ENCODE measurements at places on chromosomes 7 and 10.

DNA sequence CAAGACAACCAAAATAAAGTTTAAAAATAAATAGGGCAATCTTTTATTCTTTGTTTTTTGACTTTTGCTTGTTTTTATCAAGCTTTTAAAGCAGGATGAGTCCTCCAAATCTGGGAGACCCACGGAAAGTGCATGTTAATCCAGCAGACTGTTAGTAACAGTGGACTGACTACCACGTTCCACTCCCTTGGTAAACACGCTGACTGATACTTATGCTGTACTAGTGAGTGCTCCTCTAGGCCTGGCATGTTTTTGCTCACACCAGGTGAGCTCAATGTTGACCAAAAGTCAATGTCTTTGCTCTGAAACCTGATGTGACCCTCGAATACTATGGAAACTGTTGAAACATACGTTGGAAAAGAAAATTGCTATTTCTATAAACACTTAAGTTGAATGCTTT, 88.4 kb downstream of the KIAA1549 start:
- DNase-seq = no peak

GRCh38 chr7:111390000-111390399, 172.3 kb downstream of the IMMP2L start:
- no peak for DNase-seq

DNA sequence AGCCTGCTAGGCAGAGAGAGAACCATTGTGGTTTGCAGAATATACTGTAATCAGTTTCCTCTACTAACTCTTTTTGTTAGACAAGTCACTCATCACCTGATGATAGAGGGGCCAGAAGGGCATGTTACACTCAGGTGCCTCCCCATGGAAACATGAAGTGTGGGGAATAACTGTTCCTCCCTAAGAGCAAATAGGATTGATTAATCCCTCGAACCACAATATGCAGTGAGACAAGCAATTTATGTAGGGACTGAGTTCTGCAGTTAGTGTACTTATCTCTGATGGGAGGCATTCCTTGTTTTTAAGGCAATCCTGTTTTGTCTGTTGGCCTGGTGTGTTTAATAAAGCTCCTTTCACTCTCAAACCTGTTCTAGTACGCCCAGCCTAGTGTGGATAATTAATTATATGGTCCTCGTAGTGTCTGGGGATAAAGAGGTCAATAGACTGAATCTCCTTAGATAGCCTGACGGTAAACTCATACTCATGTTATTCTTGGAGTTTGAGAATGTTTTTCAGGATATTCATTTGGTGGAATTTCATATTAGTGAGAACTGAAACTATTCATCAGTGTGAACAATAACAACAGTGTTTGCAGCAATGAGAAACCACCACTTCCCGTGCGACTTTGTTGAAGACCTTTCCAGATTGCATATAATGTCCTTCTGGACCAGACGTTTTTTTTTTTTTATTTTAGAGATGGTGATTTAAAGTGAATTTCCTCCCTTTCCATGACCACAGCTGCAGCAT, 344.8 kb upstream of the FZD8 start:
- DNase-seq = no peak

DNA sequence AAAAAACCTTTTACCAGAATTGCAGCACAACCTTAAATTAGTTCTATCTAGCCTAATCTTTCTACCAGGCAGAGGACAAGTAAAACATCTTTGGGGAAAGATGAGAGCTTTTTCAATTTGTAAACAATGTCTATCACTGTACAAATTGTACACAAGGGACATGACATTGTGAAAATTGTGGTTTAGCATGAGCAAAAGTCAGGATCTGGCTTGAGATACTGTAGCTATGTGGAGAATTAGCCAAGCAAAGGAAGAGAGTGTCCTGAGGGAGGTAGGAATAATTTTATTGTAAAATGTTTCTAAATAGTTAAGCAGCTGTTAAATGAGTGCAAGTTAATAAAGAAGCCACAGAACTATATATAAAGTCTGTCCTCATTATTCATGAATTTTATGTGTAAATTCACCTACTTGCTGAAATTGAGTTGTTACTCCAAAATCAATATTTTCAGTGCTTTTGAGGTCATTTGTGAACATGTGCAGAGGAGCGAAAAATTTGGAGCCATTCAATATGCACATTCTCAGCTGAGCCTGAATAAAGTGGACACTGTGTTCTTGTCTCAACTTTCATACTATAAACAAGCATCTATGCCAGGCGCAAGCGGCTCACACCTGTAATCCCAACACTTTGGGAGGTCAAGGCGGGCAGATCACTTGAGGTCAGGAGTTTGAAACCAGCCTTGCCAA, 42.8 kb upstream of the POM121L12 start:
- DNase-seq = no peak

- DNase-seq = no peak
Observed at GRCh38 chr10:132785723-132786475, at the start of gene NKX6-2. Gene NKX6-2, minus strand, starts transcription at chr10:132786147. Its CDS starts 199 bp downstream, at chr10:132785948.

- DNase-seq = no peak
Observed at GRCh38 chr10:30125496-30125895, 66.1 kb upstream of the JCAD start.

GRCh38 chr10:72899545-72899944, 6.0 kb downstream of the OIT3 start:
- DNase-seq = no peak

GRCh38 chr10:103676851-103677417, 178.4 kb downstream of the SH3PXD2A start:
- DNase-seq = no peak

DNA sequence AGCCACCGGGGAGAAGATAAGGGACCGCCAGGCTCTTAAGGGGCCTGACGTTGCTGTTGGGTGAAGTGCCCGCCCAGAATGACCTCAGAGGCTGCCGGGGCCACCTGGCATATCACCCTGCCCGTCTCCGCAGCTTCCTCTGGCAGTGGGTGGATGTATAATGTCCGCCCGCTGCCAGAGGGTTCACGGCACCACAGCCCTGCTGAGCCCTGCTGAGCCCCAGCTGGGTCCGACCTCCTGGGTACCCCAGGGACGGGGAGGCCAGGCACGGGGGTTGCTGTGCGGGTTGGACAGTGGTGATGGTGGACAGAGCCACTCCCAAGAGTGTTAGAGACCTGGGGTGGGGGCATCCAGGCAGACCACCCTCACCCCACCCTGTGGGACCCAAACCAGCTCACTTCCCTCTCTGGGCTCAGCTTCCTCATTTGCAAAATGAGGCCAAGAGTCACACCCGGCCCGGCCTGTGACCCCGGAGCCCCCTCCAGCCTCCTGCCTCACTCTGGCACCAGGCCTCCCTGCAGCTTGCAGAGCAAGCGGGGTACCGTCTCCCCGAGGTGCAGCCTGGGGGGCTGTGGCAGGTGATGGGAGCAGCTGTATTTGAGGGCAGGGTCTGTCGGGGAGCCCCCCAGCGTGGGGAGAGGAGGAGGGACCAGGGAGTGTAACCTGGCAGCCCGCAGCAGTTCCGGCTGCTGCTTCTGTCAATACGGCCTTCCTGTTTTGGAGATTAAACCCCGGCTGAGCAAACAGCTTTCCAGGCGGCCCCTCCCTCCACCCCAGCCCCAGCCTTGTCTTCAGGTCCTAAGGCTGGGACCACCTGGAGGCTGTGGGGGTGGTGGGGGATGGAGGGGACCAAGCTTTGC, 8.4 kb upstream of the LFNG start:
- peak; percentile 81 for DNase-seq

GRCh38 chr7:26197153-26198115, 3.1 kb downstream of the HNRNPA2B1 start:
- DNase-seq = no peak

- DNase-seq = no peak
Observed at GRCh38 chr7:149819961-149820340, 18.2 kb upstream of the ZNF862 start.

DNA sequence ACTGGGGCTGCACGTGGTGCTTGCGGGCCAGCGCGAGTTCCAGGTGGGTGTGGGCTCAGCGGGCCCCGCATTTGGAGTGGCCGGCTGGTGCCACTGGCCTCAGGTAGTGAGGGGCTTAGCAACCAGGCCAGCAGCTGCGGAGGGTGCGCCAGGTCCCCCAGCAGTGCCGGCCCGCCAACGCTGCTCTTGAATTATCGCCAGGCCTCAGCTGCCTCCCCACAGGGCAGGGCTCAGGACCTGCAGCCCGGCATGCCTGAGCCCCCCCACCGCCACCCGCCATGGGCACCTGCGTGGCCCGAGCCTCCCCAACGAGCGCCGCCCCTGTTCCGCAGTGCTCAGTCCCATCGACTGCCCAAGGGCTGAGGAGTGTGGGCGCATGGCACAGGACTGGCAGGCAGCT, 185.4 kb downstream of the TPK1 start:
- DNase-seq = no peak

GRCh38 chr10:412109-412508, 276.9 kb downstream of the ZMYND11 start:
- DNase-seq = no peak

GRCh38 chr7:92527300-92528187, 776 bp downstream of the PEX1 start:
- DNase-seq = peak; percentile 57

GRCh38 chr7:43495572-43495971, 87.3 kb upstream of the STK17A start:
- DNase-seq = no peak

DNA sequence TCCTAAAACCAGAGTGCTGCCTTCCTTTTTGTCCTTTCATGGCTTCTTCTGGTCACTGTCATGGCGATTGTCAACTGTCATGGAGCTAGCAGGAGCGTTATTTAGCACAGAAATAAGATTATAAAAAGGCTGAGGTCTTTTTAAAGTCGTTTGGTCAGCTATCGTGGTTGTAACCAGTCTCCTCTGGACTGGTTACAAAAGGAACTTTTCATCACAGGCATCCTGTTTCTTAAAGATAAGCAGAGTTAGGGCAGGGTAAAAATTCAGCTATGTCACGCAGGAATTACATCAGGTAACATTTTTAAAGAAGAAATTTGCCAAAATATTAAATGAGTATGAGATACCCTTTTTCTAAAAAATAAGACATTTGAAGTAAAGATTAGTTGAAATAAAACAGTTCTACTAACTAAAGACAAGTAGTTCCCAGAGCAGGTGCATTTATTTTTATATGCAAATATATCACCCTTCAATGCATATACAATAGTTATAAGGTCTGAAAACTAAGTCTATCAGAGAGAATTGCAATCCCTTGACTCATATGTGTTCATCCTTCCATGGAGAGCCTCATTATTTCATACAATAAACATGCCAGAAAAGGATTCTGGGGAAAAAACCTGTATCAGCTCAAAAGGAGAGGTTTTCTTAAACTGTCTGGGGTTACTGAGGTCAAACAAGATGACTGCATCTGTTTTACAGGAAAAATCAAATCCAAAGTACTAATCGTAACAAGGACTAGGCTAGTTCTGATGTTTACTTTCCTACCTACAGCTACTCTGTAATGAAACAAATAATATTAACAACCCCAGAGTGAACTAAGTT, 20.9 kb downstream of the FAM24A start:
- DNase-seq = no peak

DNA sequence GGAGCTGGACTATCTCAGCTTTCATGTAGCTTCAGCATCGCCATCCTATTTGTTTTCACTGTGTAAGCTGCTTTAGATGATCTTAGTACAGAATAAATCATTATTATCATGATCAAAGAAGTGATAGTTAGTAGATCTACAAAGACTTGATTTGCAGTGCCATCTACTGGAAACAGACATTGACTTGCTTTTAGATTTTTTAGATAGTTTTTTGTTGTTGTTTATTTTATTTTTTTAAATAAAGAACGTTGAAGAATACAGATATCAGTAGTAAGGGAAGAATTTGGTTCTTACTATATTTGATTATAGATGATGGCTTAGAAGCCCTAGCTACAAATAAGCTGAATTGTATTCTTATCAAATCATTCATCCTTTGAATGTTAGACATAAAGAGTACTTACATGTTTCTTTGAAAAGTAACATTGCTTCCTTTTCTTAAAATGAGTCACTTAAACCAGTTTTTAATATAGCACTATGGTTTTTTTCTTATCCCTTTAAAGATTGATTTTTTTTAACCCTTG, 6.3 kb upstream of the SFMBT2 start:
- DNase-seq = no peak

DNA sequence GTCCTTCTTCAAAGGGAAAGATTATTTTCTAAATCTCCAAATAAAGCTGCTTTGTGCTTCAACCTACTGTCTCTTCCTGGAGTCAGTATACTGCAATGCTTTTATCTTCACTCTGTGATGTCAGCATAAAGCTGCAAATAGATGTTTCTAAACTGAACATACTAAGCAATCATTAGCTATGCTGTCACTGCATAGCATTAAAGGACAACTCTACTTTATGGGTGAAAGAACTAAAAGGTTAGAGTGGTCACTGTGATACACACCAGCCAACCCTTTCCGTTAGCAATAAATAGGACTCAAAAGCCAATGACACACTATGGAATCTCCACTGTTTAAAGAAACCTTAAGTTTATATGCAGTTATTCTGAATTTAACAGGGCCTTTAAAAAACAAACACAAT, 1.8 kb downstream of the CCDC186 start:
- DNase-seq = no peak

DNA sequence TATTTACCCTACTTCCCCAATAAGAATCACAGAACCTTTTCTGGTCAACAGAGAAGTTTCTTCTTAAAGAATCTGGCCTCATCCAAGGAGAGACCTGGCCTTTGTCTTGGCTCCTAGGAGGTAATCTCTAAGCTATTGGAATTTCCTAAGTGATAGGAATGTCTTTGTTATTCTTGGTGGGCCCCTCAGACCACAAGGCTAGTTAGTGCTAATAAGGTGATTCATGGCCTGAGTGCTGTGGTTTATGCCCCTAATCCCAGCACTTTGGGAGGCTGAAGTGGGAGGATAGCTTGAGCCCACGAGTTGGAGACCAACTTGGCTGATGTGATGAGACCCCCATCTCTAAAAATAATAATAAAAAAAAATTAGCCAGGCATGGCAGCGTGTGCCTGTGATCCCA, 60.0 kb upstream of the CYP2C18 start:
- no peak for DNase-seq

- no peak for DNase-seq
Observed at GRCh38 chr10:44370731-44371248, 14.1 kb downstream of the CXCL12 start.

DNA sequence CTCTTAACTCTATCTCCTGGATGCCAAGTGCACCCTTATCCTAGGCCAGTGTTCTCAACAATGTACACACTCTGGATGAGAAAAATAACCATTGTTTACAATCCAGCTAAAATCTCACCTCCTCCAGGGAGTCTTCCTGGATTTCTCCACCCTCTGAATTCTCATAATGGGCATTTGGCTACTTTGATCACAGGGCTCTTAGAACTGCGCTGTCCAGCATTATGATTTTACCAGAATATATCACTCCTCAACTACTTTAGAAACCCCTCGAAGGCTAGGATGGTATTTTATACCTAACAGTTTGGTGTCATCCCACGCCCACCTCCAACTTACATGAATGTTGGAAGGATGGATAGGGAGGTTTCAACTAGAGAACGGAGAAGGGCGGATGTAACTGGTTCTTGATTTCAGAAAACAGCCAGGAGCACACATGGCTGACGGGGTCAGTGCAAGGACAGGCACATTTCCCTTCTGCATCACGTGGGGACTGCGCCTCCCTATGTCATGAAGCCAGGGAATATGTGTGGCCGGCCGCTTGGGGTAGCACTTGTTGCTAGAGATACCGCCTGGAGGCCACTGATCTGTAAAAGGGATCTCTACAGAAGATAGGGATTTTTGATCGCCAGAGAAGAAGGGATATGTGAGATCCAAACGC, 1.2 kb upstream of the ATP6V0E2 start:
- DNase-seq = no peak

Measured in CD4-positive, alpha-beta T cell treated with Interferon alpha-2 for 1 hour (primary cell).